Fibroblast of skin of right quadriceps (primary cell): ENCODE measurements at places on chromosomes 2 and 18.

DNA sequence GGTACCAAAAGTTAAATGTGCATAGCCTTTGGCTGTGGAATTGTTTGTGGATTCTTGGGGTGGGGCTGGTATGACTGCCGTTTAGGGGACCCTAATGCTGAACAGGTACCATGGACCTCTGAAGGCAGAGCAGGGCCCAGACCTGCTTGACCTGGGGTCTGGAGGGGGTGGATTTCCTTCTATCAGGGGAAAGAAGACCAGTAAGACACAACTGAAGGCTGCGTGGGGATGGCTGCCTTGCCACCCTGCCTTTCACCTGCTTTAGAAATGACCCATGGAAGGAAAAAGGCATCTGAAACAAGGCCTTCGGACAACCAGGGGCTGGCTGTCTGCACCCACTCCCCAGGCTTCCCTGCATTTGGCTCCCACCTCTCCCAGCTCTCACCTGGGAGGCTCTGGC, 17.7 kb upstream of the RESP18 start:
- DNase-seq: no peak

GRCh38 chr2:37189452-37190153, 1.1 kb upstream of the SULT6B1 start:
- DNase-seq: peak; percentile 81

DNA sequence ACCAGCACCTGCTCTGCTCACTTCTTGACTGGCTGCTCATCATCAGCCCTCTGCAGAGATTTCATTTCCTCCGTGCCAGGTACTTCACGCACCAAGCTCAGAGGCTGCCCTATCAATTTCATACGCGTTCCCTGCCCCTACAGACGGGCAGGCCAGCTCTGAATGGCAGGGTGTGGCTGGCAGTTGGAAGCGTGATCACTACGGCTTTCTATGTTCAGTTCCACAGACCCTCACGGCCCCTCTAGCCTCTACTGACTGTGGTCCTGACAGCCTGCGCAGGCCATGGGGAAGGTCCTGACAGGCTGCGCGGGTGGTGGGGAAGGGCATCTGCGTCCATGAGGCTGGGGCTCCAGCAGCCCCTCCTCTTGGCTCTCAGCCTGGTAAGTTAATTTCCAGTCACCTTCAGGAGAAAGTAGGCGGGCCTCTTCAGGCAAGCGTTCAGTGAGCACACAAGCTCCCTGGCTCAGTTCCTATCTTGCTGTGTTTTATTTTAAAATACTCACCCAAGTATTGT, 154.8 kb downstream of the ZNF236 start:
- DNase-seq: no peak

- DNase-seq: peak; percentile 45
Observed at GRCh38 chr2:68256093-68256450, 3.7 kb upstream of the PPP3R1 start.

DNA sequence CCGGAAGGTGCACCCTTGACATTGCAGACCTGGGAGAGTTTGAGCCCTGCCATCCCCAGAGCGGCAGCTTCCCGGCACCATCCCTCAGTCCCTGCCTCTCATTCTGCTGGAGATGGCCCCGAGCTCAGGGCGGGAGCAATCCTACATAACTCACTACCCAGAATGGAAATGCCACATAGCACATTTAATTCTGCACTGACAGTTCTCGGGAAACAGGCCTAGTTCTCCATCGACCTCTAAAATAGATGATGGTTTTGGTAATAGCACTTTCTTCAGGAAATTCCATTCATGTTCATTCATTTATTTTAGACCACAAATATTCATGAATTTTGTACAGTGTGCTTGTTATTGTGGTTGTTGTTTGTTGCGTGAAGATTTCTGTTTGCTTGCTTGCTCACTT, 92.9 kb upstream of the SLC14A2 start:
- DNase-seq: peak; percentile 87

DNA sequence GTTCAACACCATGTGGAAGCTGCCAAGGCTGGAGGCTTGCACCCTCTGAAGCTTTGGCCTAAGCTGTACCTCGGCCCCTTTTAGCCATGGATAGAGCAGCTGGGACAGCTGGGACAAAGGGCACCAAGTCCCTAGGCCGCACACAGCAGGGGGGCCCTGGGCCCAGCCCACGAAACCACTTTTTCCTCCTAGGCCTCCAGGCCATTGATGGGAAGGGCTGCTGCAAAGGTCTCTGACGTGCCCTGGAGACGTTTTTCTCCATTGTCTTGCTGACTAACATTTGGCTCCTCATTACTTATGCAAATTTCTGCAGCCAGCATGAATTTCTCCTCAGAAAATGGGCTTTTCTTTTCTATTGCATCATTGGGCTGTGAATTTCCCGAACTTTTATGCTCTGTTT, 13.7 kb downstream of the RAPGEF4 start:
- DNase-seq: no peak

- DNase-seq: no peak
Observed at GRCh38 chr2:217956586-217957457, 46.0 kb downstream of the TNS1 start.

DNA sequence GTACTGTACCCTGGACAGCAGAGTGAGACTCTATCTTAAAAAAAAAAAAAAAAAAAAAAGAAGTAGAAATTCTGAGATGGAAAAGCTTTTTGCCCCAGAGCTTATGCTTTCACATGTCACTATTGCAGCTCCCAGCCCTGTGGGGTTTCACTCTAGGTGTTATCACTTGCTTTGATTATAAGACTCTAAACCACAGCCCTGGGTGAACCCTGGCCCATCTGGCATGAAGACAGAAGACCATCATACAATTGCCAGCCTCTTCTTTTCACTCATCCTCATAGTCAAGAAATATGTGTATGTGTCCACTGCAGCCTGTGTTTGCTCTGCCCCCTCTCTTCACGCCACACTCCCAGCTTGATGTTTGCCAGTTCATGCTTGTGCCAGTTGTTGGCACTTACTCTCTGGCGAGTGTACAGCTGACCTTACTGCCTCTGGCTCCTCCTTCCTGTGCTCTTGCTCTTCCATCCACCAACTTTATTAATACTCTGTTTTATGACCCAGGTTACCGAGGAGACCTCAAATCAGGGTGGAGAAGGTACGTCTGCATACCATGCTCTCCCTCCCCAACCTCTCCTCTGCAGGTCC, 136.7 kb upstream of the NCK2 start:
- DNase-seq: no peak

DNA sequence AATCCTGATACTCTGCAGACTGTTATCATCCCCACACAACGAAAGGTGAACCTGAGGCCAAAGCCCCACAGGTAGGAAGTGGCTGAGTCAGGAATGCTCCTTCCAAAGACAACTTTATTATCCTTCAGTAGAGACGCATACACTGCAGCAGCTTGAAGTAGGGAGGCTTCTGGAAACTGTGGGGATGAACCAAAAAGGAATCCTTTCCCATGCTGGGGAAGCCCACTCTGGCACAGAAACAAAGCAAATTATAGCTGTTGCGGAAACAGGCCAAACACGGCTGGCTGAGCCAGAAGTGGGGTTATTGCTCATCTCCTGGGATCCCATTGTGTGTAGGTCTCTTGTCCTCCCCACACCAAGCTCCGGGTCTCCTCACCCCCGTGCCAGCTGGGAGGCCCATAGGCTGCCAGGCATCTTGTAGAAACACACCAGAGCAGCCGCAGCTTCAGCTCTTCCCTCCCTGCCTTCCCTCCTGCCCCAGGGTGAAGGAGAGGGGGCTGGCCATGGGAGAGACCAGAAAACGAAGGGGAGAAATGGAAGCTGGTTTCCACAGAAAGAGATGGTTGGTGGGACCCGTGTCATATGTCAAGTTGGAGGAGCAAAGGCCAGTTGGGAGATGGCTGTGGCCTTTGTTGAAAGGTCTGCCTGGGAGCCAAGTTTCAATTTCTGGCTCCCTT, 176.9 kb upstream of the NABP1 start:
- DNase-seq: peak; percentile 56

DNA sequence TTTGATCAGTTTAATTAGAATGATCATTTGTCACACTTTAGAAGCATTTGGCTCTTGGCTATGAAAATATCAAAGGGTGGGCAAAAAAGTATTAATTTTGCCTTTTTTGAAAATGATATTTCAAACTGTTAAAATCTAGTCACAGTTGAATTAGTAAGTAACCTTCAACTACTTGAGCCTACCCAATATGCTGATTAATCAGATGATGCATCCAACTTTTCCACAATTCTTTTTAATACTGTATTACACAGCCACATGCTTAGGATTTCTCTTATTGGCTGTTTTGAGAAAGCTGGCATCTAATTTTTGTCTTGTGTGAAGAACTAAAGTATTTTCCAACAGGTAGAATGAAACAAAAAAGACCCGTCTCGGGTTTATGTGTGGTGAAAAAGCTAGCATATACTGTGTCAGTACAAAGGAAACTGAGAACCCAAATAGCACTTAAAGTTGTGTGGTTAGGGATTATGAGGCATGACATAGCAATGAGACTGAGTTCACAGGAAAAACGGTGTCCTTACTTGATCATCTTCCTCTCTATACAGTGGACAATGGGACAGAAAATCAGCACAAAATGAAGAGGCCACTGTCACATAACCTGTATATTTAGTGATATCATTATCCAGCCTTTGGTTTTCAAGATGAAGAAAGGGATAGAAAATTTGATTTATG, 11.7 kb downstream of the OSBPL6 start:
- DNase-seq: peak; percentile 77

GRCh38 chr2:160613466-160614153, 120.0 kb upstream of the RBMS1 start:
- DNase-seq: peak; percentile 85

DNA sequence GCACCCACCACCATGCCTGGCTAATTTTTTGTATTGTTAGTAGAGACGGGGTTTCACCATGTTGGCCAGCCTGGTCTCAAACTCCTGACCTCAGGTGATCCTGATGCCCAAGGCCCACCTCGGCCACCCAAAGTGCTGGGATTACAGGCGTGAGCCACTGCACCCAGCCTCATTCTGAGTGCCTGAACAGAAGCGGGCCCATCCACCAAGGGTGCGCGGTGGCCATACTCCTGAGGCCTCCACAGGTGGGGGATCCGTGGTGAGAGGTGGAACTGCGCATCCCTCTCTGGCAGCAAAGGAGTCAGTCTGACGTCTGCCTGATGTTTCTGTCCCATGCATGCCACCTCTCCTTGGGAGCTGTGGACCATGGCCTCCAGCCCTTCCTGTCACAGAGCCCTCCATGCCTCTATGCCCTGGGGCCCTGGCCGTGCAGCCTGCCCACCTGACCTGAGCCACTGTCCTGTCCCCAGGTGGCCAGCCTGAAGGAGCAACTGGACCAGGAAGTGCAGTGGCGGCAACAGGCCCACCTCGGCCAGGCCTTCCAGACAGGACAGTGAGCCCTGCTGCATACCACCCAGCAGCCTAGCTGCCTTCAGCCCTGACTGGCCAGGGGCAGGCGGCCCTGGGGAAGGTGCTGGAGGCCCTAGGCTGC, 7.6 kb upstream of the SNED1 start:
- DNase-seq: no peak

GRCh38 chr2:220417503-220417902, 790.1 kb downstream of the SLC4A3 start:
- DNase-seq: no peak

DNA sequence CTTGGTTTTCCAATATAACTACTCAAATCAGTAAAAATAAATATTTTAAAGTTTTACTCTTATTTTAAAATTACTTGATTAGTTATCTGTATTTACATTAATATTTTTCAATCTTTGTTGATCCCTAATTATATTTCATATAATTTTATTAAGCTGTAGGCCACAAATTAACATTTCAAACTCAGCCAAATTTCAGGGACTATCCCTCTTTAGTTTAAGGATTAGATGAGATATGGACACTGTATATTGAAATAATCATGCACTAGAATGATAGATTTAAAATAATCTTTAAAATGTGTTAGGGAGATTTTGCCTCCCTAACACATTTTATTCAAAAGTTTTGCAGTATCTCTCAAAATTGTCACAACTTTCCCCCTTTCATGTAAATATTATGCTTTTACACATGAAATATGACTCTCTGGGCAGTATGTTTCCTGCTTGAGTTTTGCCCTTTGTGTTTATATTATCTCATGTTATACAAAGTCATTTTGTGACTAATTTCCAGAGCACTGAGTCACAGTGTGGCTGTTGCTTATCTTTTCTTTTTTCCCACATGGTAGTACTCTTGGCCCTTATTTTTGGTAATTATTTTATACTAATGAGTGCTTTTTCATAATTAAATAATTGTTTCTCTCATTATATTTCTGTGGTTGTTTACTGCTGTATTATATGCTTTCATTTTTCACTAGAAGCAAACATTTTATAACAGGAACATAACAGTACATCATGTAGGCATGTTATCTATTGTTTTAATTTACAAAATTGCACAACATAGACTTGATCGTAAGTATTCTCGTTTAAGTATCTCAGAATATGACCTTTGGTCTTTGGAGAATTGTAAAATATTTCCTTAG, 1.2 kb downstream of the TFPI start:
- peak; percentile 64 for DNase-seq

DNA sequence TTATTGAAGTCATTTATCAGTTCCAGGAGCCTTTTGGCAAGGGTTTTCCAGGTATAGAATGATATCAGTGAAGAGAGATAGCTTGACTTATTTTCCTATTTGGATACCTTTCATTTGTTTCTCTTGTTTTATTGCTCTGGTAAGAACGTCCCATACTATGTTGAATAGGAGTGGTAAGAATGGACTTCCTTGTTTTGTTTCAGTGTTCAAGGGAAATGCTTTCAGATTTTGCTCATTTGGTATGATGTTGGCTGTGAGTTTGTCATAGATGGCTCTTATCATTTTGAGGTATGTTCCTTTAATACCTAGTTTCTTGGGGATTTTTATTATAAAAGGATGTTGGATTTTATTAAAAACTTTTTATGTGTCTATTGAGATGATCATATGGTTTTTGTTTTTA, 87.1 kb upstream of the EPAS1 start:
- DNase-seq: no peak

GRCh38 chr18:79487183-79487800, 91.6 kb downstream of the NFATC1 start:
- DNase-seq: no peak

DNA sequence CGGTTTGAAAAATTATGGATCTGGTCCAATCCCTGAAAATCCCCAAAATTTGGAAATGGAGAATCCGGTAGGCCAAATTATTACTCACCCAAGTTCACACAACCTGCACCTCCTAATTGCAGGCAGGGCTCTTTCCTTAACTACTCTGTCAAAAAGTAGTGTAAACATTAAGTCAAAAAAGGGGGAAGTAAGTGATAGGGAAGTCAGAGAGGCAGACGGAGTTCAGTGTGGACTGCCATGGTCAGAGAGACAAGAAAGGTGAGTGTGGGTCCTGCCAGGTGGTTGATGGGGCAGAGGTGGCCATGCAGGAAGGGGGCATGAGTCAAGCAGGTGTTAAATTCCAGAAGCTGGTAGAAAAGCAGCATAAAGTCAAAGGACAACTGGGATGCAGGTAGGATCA, 104.7 kb upstream of the STPG4 start:
- no peak for DNase-seq
